ENCODE measurements at places on chromosomes 2 and 18. TPM values are rescaled to one million over a fixed set of nuclear protein-coding genes. Genes with fewer than 3 reads are reported as not detected.
A peak's percentile ranks its signal among the peaks of the same experiment; 100 is the strongest.

Gene VIT
- total RNA-seq: not detected

Gene CFC1
- not detected for total RNA-seq

Gene DGUOK
- 103 TPM for total RNA-seq

Gene GKN2
- total RNA-seq: not detected

Gene KLHL30
- total RNA-seq: not detected

Gene TMEM200C
- total RNA-seq: not detected

Gene MATN3
- total RNA-seq: not detected

DNA sequence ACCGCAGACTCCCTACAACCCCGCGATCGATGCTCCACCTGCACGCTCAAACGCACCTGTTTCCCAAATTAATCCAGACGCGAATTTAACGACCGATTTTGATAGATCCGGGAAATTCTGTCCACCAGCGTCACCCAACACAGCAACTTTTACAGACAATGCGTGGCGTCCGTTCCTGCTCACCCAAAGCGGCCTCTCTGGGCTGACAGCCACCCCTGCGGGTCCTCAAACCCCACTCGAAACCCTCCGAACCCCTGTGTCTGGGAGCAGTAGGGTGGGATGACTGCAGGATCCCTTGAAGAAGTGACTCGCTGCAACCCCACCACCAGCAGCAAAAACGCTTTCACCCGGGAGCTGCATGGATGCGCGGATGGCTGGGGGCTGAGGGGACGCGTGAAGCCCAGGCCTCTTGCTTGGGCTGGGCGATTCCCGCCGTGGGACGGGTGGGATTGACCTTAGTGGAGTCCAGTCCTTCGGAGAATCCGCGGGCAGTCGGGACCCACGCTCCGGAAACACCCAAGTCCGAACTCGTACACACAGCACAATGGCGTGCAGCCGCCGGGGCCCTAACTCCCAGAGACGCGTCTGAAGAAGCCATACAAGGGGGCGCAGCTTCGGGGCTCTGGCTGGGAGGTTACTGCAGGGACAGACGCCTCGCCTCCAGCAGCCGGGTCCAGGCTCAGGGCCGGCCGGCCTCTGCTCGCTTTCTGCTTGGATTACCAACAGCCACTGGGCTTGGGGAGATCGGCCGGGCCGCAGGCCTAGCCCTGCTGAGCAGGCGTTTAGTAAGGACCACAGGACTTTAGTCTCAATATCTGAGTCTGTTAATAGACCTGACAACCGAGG lies 31.1 kb upstream of the ATP6V1B1 start:
- no peak for DNase-seq

DNA sequence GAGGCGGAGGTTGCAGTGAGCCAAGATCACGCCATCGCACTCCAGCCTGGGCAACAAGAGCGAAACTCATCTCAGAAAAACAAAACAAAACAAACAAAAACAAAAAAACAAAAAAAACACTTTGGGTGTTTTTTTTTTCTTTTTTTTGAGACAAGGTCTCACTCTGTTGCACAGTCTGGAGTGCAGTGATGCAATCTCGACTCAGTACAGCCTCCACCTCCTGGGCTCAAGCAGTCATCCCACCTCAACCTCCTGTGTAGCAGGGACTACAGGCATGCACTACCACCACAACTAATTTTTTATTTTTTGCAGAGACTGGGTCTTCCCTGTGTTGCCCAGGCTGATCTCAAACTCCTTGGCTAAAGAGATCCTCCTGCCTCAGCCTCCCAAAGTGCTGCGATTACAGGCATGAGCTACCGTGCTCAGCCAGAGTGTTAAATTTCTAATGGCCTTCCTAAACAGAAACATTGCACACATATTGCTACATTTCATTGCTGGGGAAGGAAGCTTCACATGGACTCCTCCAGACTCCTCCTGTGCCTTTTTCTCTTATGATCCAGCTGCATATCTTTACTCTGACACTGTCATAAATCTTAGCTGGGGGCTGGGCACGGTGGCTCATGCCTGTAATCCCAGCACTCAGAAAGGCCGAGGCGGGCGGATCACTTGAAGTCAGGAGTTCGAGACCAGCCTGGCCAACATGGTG lies 19.7 kb downstream of the STARD7 start:
- DNase-seq: no peak

DNA sequence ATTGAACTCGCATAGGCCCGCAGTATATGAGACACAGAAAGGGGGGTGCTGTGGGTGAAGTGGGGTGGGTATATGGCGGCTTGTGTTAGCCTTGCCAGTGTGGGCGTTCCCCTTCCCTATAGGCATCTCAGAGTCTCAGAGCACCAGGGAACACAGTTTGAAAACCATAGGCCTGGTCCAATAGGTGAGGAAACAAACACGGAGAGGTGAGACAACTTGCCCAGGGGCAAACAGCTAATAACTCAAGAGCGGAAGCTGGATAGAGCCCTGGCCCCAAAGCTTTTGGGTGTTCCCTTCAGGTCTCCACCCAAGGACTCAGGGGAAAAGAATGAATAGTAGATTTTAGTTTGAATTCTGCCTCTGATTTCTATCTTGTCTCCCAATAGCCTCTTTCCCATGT lies 7.9 kb downstream of the LIPG start:
- no peak for DNase-seq

GRCh38 chr2:238494573-238494961 lies 67.8 kb downstream of the ASB1 start:
- DNase-seq: no peak

DNA sequence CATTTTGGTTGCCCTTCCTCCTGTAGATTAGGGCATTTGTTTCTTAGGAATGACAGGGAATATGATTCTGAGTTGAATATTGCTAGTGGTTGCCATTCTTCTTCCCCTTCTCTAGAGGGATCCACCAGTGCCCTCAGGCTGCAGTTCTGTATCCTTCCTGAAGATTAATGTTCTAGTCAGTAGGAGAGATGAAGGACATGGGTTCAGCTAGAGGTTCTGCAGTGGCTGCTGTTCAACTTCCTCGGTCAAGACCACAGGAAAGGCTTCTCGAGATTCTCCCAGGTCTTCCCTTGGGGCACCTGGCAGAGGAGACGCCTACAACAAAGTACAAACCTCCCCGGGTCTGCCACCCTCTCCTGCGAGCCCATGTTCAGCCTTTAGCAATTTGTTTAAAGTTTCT lies 325.5 kb downstream of the AFF3 start:
- DNase-seq: no peak

GRCh38 chr2:89834306-89834705 lies 1142.8 kb downstream of the RPIA start:
- DNase-seq: no peak

- DNase-seq: no peak
These were observed 826.4 kb downstream of the EPHA4 start for GRCh38 chr2:220745682-220746081.

DNA sequence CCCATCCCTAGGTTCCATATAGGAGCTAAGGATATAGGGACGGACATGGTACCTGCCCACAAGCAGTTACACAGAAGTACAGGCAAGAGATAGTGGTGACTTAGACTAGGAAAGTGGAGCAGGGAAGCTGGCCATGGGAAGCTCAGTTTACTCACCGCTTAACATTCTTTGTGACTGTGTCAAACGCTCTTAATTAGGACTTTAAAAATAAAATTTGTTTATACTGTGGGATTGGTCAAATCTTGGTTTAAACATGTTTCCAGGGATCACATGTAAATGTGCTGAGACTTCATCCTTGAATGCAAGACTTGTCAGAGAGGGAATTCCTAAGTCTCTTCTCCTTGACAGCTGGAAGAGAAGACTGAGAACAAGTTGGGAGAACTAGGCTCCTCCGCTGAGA lies 107.3 kb downstream of the MTCL1 start:
- DNase-seq: no peak

DNA sequence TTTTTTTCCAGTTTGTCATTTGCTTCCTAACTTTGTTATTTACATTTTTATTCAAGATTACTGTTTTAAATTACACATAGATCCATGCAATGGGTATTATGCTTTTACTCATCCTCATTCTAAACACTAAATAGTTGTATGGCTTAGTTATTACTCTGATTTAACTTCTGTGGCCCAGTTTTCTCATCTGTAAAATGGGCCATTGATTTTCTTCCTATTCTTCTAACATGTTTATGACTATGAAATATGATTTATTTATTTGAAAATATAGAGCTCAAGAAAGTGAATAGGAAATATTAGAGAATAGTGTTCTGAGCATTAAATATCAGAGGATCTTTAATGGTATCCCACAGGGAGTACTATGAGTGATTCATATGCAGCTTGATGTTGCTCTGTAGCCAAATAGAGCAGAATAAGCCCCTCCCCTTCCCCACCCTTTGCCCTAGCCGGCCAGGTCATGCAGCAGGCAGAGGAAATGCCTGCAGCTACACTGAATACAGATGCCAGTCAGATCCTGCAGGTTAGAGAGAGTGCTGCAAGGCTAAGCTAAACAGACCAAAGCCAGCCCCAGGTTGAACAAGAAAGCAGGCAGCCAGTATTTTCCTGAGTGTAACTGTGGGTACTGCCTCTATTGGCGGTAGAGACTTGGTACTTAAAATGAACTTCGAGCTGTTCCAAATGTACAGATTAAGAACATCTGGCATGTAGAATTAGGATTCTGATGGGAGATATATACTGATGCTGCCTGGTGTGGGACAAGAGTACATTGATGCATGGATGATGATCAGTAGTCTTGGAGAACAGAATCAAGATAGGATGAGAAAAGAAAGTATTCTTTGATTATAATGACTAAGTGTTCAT lies 11.7 kb upstream of the ACYP2 start:
- DNase-seq: peak; percentile 52

DNA sequence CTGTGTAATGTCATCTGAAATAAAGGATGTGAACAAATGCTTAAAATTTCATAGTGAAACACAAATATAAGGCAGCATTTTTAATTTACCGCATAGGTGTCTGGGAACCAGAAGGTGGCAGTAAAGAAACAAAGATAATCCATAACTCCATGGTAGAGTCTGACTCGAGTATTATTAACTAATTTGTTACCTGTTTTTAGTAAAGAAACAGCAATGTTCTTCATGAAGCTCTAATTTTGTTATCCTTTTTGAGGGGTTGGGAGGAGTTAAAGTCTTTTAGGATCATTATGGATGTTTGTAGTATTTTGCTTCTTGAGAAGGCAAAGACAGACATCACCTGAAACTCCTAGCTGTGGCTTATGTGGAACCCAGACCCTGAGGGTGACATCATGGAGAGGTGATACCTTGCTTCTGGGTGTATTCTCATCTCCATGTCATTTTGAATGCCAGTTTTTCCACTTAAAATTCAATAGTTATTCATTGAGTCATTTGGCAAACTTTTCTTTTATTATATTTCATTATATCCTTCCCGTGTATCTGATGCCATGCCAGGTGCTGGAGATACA lies 286.2 kb upstream of the EPAS1 start:
- no peak for DNase-seq

DNA sequence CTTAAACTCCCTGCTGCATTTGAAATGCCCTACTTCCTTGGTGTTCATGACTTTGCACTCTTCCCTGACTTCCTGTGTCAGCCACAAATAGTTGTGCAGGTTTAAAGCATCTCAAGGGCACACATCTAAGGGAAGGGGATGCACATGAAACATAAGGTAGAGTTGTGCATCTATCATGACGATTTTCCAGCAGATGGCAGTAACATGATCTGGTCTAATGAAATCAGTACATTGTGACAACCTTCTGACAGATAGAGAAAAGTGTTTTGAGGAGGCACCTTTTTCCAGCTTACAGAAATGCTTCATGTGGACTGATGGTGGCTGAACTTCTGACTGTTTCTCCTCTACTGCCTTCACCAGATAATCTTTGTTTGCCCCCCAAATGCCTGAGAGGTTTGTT lies 238.9 kb downstream of the XIRP2 start:
- DNase-seq: no peak

DNA sequence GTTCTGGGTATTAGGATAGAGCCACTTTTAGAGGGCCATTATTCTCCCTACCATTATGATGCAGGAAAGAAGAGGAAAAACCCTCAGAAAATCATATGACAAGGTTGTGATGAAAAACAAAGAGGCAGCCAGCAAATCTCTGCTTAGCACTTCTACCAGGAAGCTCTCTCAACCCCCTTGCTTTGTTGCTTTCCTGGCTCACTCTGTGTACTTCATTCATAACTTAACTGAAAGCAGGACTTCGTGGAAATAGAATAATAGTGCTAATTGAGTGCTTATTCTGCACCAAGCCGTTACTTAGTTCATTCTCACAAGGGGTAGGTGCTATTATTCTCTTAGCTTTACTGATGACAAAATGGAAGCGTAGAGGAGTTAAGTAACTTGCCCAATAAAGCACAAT lies 354.1 kb downstream of the HRH4 start:
- DNase-seq: no peak

DNA sequence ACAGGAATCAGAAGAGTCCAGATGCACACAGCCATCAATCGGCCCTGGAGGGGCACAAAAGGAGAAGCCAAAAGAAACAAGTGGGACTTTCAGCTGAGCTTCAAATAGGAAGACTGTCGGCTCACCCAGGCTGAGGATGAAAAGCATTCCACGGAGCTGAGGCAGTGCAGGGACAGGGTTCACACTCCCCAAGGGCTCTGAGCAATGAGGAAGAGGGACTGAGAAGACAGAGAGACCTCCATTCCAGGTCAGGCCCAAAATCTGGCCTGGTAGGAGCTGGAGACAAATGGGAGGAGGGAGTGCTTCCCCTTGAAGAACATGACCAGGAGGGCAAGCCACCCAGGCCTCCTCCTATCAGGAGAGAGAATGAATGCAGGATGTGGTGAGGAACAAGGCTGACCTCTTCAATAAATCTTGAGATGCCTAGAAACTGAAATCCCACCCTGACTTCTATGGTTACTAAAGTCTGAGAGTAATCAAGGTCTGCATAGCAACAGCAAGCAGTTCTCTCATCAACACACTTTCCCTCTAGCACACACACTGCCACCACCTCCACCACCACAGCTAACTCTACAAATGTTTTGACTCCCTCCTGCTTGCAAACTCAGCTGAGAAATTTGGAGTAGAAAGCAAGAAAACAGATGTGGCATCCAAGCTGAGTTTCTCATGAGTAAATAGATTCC lies 434.4 kb downstream of the TNS1 start:
- DNase-seq: no peak

GRCh38 chr2:237967463-237967951 lies 693 bp downstream of the UBE2F start:
- DNase-seq: no peak

DNA sequence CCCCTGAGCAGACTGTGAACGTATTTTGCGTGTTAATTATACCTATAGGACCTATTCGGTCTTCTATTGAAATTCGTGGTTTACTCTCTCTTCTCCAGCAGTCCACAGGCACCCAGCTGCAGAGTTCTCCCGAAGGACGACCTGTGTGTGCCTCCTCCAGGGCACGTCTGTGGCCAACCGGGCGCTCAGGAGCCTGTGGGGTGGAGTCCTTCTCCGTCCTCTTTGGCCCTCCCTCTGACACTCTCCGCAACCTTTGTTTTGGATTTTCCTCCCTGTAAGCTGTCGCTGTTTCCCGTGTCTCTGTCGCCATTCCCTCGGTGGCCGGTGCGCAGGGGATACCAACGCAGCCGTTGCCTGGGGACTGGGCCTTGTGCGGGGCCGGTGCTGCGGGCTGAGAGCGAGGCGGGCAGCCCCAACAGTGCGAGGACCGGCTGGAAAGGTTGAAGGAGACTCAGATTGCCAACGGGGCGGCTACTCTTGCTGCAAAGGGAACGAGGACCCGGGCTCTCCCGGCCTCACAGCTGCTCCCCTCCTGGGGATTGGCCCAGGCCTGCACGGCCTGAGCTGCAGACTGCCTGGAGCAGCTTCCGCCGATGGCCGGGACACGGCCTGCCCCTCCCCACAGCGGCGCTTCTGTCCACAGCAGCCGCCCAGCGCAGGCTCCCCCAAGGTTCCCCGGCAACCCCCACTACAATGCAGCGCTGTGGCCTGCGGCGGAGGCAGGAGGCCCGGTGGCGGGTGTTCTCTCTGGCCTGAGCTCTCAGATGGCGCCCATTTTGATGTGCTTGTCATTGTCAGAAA lies 221.0 kb downstream of the MTX2 start:
- no peak for DNase-seq
